ENCODE measurements at places on chromosomes 4 and X.

DNA sequence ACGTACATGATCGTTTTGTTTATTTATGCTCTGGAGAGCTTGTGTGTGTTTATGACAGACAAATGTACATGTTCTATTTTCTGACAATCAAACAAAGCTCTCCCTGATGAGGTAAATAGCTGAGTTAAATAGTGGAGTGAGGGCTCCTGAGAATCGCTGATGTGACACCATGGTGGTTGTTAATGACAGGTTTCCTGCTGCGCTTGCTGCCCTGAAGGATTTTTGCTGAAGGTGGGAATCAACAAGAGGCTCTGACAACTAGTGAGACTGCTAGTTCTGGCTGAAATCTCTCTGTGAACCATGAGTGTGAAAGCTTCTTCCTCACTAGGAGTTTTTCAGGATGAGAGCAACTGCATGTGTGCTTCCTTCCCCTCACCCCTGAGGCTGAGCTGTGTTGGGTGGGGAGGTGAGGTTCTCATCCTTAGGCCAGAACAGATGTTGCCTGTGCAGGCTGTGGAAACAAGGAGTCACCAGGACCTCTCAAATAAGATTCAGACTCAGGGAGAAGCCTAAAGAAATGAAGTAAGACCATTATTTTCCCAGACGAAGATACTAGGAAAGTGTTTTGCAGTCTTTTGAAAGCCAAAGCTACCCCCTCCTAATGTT, 173.4 kb upstream of the JADE1 start:
- no peak overlapping the region for H3K4me3 ChIP-seq
- H3K4me1 ChIP-seq: peaks cover 10% of the 10 kb centered on the region
- peak; percentile 77 for DNase-seq
- H3K36me3 ChIP-seq: no peaks in the 10 kb centered on the region
- H3K27me3 ChIP-seq: no peaks in the 10 kb centered on the region

GRCh38 chrX:24259544-24260240, 54.2 kb downstream of the SUPT20HL2 start:
- H3K27ac ChIP-seq: no peak overlapping the region
- H3K4me1 ChIP-seq: no peaks in the 10 kb centered on the region
- H3K36me3 ChIP-seq: no peaks in the 10 kb centered on the region
- H3K27me3 ChIP-seq: no peaks in the 10 kb centered on the region

- DNase-seq: no peak
- no peak overlapping the region for H3K4me3 ChIP-seq
- H3K27me3 ChIP-seq: no peaks in the 10 kb centered on the region
These were observed 447.9 kb upstream of the TECRL start for GRCh38 chr4:64857198-64857597.

DNA sequence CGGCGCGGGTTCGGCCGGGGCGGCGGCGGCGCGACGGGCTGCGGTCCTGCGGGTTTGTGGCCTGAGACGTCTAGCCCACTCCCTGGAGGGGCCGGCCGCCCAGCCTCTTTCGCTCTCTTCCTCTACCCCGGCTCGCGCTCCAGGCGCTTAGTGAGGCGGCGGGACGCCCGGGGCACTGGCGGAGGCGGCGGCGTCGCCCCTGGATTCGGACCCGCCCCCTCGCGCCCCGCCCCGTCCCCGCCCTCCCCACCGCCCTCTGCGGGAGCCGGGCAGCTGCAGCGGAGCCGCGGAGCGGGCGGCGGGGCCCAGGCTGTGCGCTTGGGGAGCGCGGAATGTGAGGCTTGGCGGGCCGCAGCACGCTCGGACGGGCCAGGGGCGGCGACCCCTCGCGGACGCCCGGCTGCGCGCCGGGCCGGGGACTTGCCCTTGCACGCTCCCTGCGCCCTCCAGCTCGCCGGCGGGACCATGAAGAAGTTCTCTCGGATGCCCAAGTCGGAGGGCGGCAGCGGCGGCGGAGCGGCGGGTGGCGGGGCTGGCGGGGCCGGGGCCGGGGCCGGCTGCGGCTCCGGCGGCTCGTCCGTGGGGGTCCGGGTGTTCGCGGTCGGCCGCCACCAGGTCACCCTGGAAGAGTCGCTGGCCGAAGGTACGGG, at the start of gene BMP2K:
Gene BMP2K, plus strand, starts transcription at position 272 of the 650 bp plus-strand sequence. Its CDS starts 194 bp downstream, at position 466.
- H3K27ac ChIP-seq: peak within 1 kb of the TSS; percentile 96
- peaks cover 14% of the 10 kb centered on the region for H3K4me1 ChIP-seq
- no peaks in the 10 kb centered on the region for H3K27me3 ChIP-seq
- peak within 1 kb of the TSS; percentile 76 for H3K4me3 ChIP-seq
- H3K36me3 ChIP-seq: no peaks in the 10 kb centered on the region

DNA sequence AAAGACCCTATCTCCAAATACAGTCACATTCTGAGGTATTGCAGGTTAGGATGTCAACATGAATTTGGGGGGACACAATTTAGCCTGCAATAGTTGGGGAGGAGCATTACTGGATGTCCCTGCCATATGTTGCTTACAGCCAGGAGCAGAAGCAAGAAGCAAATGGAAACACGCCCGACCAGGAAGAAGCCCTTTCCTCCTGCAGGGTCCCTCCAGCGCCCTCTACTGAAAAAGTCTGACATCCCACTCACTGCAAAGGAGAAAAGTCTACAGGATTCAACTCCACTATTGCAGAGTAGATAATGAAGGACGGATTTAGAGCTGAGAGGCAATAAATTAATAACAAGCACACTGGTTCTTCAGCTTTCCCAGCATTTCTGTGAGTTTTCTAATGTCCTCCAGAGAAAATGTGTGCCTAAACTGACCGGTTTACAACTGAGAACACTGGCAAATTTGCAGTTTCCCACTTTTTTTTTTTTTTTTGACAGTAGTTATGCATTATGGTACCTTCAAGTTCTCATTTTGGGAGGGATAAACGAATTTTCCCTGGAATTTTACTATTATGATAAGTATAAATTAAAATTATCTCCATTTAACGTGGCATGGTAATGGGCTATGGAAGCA, 31.7 kb downstream of the COQ2 start:
- no peaks in the 10 kb centered on the region for H3K27me3 ChIP-seq
- DNase-seq: peak; percentile 92
- peaks cover 4% of the 10 kb centered on the region for H3K4me1 ChIP-seq
- H3K4me3 ChIP-seq: no peak overlapping the region
- H3K27ac ChIP-seq: no peak overlapping the region
- H3K36me3 ChIP-seq: no peaks in the 10 kb centered on the region

DNA sequence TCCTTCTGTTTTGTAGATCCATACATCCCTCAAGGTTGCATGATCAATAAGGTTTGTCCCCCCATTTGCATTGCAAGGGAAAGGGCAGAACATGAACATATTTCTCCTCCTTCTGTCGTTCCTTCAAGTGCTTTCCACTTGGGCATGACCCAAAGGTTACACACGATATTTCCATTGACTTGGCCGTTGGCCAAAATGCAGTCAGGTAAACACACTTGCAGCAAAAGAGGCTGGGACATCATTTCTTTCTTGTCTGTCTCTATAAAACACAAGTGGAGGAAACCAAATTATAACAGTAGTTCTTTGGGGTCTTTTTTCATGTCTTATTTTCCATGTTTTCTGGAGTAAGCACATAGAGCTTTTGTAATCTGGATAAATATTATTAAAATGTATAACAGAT, 156.1 kb downstream of the FRAS1 start:
- no peak overlapping the region for H3K27ac ChIP-seq
- no peak for DNase-seq
- no peak overlapping the region for H3K4me3 ChIP-seq
- peaks cover 8% of the 10 kb centered on the region for H3K4me1 ChIP-seq

- DNase-seq: peak; percentile 48
- H3K4me1 ChIP-seq: peaks cover 4% of the 10 kb centered on the region
- H3K27ac ChIP-seq: no peak overlapping the region
These were observed 46.9 kb downstream of the ACOX3 start for GRCh38 chr4:8393593-8394038.

All from mesendoderm (in vitro differentiated cells).